CD4-positive, alpha-beta T cell (primary cell): ENCODE measurements at places on chromosomes 2 and 18.

DNA sequence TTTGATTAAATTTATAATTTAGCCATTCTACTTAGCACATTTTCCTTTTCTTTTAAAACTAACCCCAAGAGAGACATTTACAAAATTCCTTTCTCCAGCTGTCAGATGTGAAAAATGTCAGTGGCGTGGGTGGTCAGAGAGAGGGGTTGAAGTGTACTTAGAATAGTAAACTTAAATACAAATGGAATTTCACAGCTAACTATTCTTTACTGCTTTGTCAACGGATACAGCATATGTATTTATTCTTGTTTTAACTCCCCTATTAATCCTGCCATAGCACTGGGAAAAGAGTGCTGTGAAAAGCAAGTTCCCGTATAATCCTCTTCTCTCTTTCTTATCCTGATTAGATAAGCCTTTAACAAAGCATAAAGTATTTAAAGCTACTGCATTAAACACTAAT lies 191.4 kb upstream of the CHAC2 start:
- no peak for DNase-seq

DNA sequence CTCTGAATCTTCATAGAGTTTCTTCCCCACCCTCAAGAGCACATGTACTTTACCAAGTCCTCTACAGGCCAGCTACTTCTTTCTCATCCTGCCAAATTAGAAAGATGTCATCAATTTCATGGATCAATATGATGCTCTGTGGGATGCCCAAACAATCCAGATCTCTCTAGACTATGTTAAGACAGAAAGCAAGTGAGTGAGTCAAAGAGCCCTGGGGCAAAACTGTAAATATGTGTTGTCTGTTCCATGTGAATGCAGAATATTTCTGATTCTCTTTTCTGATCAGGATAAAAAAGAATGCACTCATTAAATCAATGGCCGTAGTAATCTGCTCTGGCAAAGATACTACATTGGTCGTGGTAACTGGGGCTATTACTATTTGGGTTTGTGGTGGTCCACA lies 53.1 kb upstream of the ROCK2 start:
- no peak for DNase-seq

DNA sequence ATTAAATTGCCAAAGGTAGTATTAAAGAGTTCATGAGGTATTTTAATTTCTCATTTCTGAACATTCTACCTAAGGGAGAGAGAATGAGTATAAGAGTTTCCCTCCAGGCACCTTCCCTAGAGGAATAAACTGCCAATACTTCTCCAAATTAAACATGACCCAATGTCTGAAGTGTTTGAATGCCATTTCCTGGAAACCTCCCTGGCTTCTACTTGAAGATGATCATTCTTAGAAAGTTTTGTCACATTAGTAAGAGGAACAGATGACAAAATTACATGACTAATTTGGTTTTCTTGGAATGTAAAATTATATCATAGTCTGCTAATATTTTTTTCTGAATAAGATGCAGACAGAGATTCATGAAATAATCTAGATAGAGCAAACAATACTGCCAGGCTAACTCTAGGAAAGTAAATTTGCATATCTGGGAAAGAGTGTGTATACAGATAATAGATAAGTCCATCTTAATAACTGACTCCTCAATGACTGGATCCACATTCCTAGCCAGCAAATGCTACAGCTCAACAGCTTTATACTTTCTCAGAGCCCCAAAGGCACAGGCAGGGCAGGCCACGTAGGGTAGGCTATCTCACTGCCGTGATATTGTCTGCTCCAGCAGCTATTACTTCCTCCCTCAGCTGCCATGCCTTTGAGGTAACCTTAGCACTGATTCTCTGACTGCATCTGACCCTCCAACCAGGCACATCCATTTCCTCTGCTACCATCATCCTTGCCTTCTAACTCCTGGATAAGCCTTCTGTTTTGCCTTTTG lies 630.8 kb upstream of the PIK3C3 start:
- DNase-seq: no peak

- DNase-seq: no peak
Measured at GRCh38 chr2:88856409-88857135, 165.1 kb downstream of the RPIA start.

DNA sequence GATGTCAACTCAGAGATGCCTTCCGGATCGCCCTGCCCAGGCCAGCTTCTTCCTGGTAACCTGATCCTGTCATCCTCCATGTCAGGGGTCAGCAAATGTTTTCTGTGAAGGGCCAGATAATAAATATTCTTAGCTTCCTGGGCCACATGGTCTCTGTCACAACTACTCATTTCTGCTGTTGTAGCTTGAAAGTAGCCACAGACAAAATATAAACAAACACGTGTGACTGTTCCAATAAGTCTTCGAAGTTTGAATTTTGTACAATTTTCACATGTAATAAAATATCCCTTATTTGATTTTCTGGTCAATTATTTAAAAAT lies 35.8 kb downstream of the ANXA4 start:
- DNase-seq: no peak
